ENCODE measurements at places on chromosomes 6 and 20. TPM values are rescaled to one million over a fixed set of nuclear protein-coding genes. Genes with fewer than 3 reads are reported as not detected.

- no peak overlapping the region for H3K4me3 ChIP-seq
- no peak for DNase-seq
- H3K36me3 ChIP-seq, result no peaks in the 10 kb centered on the region
- no peaks in the 10 kb centered on the region for H3K4me1 ChIP-seq
- no peak overlapping the region for H3K27ac ChIP-seq
Observed at GRCh38 chr20:6575912-6576401, 191.5 kb upstream of the BMP2 start.

DNA sequence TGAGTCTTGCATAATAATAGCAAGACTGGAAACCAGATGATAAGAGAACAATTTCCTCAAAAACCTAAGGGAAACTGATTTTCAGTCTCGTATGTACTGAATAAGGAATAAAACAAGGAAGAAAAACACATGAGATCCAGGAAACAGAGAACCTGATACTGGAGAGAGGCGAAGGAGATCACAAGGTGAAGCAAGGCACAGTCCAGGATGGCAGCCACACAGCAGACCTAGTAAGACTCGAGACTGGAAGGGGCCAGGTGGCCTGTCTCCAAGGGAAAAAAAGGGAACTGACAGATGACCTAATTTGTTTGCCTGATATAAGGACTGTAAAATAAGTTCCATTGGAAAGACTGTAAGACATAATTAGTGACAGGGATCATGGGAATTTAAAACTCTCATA is 71.1 kb downstream of the TASP1 start:
- H3K27me3 ChIP-seq, result no peaks in the 10 kb centered on the region
- no peaks in the 10 kb centered on the region for H3K4me1 ChIP-seq
- H3K27ac ChIP-seq, result no peak overlapping the region
- no peak for DNase-seq
- peaks cover 60% of the 10 kb centered on the region for H3K36me3 ChIP-seq
- H3K4me3 ChIP-seq, result no peak overlapping the region

DNA sequence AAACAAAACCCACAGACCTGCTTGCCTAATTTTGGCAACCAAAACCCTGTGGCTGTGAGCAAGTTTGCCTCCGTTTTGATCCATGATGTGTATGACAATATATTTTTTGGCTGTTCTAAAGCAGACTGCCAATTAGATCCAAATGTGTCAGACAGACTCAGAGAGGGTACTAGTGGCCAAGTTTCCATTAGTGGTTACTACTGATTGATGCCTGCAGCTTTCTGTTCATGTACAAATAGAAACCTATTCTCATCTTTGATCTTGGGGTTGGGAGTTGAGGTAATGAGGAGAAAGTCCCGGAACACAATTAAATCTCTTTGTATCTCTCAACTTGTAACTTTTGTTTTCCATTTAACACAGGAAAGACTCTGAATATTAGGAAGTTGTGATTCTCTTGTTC is 100.9 kb downstream of the RNF144B start:
- no peaks in the 10 kb centered on the region for H3K4me1 ChIP-seq
- peaks cover 9% of the 10 kb centered on the region for H3K27me3 ChIP-seq
- no peaks in the 10 kb centered on the region for H3K36me3 ChIP-seq
- no peak overlapping the region for H3K27ac ChIP-seq
- no peak for DNase-seq

DNA sequence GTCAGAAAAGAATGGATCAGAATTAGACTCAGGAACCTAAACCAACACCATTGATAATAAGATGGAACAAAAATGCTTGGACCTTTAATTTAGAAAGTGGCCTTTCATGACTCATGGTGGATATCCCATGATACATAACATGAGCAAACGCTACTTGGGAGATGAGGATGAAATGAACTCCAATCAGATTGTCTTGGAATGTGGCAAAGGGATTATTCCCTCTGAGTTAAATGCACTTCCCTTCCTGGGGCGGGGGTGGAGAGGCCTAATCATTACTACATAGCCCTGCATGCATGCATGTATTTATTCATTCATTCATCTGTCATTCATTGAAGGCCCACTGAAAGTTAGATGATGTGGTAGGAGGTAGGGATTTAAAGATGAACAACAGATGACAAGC is 174.0 kb downstream of the AIG1 start:
- H3K4me3 ChIP-seq, result no peak overlapping the region
- no peaks in the 10 kb centered on the region for H3K36me3 ChIP-seq
- no peak for DNase-seq
- H3K27me3 ChIP-seq, result no peaks in the 10 kb centered on the region
- no peak overlapping the region for H3K27ac ChIP-seq

GRCh38 chr6:95365454-95365853 is 211.9 kb upstream of the MANEA start:
- no peak overlapping the region for H3K27ac ChIP-seq
- no peaks in the 10 kb centered on the region for H3K36me3 ChIP-seq
- no peaks in the 10 kb centered on the region for H3K4me1 ChIP-seq
- no peak overlapping the region for H3K4me3 ChIP-seq
- DNase-seq, result no peak

DNA sequence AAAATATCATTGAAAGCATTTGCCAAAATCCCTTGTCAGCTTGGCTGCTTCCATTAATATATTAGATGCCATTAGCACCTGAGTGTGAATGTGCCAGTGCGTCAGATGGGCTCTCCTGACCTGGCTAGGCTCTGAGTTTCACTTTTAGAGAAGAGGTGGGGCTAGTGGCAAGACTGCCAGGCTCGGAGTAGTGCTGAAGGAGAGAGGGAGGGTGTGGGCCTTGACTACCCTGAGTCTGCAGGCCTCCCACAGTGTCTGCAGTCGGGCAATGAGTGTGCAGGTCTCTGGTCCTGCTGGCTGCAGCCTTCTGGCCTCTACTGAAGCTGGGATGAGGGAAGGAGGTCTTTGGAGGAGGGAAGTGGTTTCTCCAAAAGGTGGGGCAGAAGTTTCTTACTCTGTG is 34.6 kb upstream of the PNPLA1 start:
- no peak overlapping the region for H3K4me3 ChIP-seq
- H3K27ac ChIP-seq, result no peak overlapping the region
- DNase-seq, result no peak
- H3K36me3 ChIP-seq, result no peaks in the 10 kb centered on the region

- no peaks in the 10 kb centered on the region for H3K36me3 ChIP-seq
- no peaks in the 10 kb centered on the region for H3K27me3 ChIP-seq
- H3K27ac ChIP-seq, result no peak overlapping the region
- no peak overlapping the region for H3K4me3 ChIP-seq
Observed at GRCh38 chr20:62772990-62773844, 23.1 kb upstream of the MRGBP start.

GRCh38 chr20:40370800-40371199 is 318.2 kb downstream of the MAFB start:
- peaks cover 3% of the 10 kb centered on the region for H3K27me3 ChIP-seq
- no peak overlapping the region for H3K4me3 ChIP-seq
- H3K27ac ChIP-seq, result no peak overlapping the region
- H3K36me3 ChIP-seq, result no peaks in the 10 kb centered on the region

DNA sequence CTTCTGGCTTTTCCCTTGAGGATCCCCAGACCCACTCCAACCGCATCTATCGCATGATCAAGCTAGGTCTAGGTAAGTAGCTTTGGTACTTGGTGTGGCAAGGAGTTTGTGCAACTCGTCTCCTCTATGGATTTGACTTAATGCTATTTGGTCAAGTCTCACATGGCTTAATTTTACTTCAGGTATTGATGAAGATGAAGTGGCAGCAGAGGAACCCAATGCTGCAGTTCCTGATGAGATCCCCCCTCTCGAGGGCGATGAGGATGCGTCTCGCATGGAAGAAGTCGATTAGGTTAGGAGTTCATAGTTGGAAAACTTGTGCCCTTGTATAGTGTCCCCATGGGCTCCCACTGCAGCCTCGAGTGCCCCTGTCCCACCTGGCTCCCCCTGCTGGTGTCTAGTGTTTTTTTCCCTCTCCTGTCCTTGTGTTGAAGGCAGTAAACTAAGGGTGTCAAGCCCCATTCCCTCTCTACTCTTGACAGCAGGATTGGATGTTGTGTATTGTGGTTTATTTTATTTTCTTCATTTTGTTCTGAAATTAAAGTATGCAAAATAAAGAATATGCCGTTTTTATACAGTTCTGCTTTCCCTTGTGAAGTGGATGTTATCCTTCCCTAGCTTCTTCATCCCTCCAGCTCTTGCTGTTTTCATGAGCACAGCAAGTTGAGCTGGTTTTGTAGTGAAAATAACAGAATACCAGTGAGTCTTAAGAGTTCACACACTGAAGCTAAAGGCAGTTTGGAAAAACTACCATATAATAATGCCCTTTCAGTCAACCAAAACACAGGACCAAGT is 3.8 kb downstream of the SLC35B2 start:
- H3K27me3 ChIP-seq, result no peaks in the 10 kb centered on the region
- H3K27ac ChIP-seq, result peak overlapping the region; percentile 15
- peaks cover 32% of the 10 kb centered on the region for H3K36me3 ChIP-seq
- H3K4me3 ChIP-seq, result no peak overlapping the region
- peak; percentile 50 for DNase-seq
- peaks cover 56% of the 10 kb centered on the region for H3K4me1 ChIP-seq

DNA sequence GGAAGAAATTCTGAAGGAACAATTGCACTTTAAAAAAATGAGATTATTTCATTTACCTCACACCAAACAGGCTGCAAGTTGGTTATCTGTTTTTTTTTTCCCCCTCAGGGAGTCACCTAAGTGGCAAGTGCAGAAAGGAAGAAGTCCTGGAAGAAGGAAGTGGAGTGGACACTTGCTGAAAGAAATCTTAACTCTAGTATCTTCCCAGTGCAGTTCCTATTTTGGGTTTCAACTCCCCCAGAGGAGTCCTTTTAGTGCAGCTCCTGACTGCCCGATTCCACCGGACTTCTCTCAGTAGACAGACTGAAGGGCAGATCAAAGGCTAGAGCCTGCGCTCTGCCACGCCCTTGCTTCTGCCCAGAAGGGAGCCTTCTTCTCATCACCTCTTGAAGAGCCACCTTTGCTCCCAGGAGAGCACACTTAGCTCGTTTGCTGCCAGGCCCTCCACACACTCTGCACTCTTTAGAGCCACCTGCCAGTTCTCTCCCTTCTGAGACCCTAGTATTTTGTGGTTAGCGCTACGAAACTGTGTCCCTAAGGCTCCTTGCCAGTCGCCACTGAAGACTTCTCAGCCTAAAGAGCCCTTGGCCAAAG is 4.9 kb downstream of the MTCL3 start:
- peaks cover 22% of the 10 kb centered on the region for H3K27me3 ChIP-seq
- H3K4me1 ChIP-seq, result peaks cover 14% of the 10 kb centered on the region
- DNase-seq, result no peak
- peaks cover 3% of the 10 kb centered on the region for H3K36me3 ChIP-seq
- H3K27ac ChIP-seq, result no peak overlapping the region

PHACTR3 gene
- not detected for total RNA-seq

CAGE1 gene
- total RNA-seq, result 0.16 TPM

PROCR gene
- 4.0 TPM for total RNA-seq

All from naive thymus-derived CD8-positive, alpha-beta T cell (primary cell).